ENCODE measurements at places on chromosomes 6 and 20.
A peak's percentile ranks its signal among the peaks of the same experiment; 100 is the strongest.

DNA sequence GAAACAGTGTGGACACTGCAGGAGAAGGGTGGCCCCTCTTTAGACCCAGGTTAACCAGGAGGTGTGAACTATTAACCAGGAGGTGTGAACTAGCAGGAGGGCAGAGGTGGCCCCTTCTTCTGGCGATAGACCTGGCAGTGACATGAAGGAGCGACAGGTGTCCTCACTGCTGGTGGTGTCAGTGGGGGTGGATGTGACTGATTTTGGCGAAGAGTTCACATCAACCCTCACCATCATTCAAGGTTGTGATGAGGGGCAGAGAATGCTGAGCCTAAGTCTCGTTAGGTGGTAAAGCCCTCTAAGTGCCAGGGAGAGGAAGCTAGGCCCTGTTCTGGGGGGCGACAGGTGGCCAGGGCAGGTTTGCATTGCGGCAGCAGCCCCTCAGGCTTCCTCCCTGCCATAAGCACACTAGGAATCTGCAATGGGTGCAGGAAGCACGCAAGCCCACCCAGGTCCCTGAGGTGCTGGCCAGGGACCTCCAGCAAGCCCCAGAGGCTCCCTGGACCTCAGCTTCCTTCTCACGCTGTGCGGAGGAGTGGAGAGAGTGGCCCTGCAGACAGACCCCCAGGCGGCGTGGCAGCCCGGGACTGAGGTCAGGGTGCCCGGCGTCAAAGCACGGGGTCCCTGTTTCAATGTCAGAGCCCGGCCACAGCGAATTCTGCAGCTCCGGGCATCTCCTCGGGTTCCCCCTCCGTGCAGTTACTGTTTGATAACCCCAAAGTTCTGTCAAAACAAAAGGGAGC, 13.7 kb downstream of the NPEPL1 start:
- DNase-seq: peak; percentile 28

GRCh38 chr6:20092071-20092566, 120.2 kb downstream of the MBOAT1 start:
- peak; percentile 36 for DNase-seq

DNA sequence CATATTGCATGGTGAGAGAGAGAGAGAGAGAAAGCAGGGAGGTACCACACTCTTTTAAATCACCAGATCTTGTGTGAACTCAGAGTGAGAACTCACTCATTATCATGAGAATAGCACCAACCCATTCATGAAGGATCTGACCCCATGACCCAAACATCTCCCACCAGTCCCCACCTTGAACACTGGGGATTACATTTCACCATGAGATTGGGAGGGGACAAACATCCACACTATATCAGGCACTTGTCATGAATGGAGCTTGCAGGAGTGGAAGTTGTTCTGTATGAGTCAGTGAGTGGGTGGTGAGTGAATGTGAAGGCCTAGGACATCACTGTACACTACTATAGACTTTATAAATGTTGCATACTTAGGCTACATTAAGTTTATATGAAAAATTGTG, 47.7 kb upstream of the RNF182 start:
- no peak for DNase-seq

GRCh38 chr6:167236239-167236571, 54.9 kb upstream of the UNC93A start:
- no peak for DNase-seq

- DNase-seq: no peak
These were observed 17.6 kb upstream of the ENTPD6 start for GRCh38 chr20:25177890-25178321.

- DNase-seq: peak; percentile 55
These were observed 167.4 kb downstream of the SASH1 start for GRCh38 chr6:148509800-148510581.

DNA sequence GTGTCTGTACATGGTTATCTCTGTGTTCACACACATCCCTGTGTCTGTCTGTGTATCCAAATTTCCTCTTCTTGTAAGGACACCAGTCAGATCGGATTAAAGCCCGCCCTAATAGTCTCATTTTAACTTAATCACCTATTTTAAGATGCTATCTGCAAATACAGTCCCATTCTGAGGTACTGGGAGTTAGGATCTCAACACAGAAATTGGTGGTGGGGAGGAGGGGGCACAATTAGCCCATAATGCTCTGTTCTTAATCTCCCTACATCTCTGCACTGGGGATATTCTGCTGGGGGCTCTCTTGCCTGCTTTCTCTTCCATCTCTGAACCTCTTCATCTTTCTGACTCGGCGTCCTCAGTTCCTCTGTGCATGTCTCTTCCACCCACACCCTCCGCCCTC, 320.7 kb downstream of the CDC5L start:
- DNase-seq: no peak

DNA sequence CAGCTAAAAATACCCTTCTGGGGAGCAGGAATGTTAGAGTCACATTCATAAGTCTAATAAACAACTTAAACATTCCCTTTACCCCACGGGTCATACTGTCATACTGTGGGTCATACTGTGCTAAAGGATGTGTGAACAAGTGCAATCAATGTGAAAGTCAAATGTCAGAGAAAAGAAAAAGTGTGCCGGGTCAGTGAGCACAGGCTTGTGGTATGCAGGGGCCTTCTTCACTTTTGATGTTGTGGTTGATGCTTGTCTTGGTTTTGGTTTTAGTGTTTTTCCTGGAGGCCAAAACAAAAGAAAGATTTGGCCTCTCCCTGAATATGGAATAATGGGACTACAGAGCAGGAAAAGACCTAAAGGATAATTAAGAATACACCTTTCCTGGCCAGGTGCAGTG, 267.9 kb upstream of the PLN start:
- DNase-seq: no peak

DNA sequence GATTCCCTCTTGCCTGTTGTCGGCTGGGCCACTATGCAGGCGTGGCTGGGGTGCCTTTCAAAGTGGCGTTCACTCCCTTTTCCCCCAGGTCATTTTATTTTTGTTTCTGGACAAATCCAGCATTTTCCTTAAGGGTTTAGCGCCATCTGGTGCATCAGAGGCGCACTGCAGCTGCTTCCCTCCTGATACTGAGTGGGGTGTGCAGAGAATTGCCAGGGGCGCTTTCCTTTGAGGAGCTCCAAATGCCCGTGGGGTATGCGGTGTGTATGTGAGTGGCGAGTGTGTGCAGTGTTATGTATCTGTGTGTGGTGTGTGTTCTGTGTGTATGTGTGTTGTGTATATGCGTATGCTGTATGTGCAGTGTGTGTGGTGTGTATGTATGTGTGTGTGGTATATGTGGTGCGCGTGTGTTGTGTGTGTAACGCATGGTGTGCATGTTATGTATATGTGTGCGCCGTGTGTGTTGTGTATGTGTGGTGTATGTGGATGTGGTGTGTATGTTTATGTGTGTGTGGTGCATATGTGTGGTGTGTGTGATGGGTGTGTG, 100.1 kb upstream of the AGPAT4 start:
- DNase-seq: peak; percentile 72

DNA sequence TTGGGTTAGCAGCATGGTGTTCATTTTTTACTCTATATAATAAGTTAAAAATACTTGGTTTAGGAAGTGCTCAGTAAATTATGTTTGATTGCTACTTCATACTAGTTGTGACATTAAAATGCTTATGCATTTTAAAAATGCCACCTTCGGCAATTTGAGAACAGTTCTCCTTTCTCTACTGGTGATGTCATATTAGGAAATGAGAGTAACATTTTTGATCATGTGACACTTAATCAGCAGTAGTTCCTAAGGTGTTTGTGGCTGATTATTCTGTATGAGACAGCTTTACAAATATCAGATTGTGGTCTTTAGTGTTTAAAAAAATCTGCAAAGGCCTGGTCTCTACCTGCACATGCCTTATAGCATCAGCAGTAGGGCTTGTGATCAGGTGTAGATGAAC, 4.4 kb downstream of the GZF1 start:
- DNase-seq: no peak

- peak; percentile 47 for DNase-seq
These were observed 212.4 kb upstream of the ARID1B start for GRCh38 chr6:156564807-156565149.

GRCh38 chr6:134934793-134935485, 15.0 kb downstream of the ALDH8A1 start:
- no peak for DNase-seq

GRCh38 chr6:135465903-135466302, 31.6 kb downstream of the AHI1 start:
- no peak for DNase-seq

DNA sequence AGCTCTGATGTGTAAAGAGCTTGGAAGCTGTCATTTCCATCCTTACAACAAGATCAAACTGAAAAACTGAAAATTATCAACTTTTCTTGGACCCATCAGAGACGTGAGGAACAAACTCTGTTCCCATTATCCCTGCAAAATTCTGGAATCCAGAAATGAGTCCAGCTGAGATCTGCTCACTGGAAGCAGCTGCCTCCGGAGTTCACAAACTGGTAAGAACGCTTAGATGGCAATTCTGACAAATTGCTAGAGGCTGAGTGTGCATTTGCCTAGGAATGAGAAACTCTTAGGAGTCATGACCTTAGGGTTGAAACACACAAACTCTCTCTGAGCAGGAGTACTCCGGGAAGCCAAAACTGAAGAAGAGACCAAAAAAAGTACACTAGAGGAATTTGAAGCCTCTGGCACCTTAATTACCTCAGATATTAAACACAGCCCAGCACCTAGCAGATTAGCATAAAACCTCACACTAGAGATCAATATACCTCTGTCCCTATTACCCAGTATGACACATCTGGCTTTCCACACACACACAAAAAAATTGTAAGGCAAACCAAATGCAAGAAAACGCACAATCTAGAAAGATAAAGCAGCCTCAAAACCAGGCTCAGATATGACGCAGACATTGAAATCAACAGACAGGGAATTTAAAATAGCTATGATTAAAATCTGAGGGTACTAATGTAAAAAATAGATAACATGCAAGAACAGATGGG, 233.5 kb upstream of the SGK1 start:
- no peak for DNase-seq

GRCh38 chr6:160337301-160337700, 10.9 kb upstream of the SLC22A3 start:
- no peak for DNase-seq

DNA sequence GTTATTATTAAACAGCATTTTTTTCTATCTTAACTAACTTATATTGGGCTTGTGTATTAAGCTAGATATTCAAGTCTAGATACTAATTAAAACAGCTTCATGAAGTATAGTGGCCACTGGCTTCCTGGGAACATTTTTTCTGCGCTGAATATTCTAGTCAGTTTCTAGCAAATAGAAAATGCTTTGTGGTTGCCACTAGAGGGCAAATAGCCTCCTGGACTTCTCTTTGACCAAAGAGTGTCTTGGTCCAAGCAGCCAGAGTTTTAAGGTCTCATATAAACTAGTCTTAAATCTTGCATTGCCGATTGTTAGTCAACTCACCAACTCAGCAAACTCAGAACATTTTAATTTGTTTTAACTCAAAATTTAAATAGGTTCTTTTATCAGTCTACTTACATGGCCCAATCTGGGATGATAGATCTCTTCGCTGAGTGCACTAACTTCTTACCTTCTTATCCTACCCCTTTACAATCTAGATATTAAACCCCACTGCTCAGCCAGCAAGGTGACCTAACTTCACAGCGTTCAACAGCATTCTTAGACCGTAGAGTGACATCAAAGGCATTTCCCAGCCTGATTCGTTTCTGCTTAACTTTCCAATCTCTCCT, 24.6 kb upstream of the ID4 start:
- no peak for DNase-seq

GRCh38 chr6:42177514-42178364, 4.6 kb downstream of the GUCA1A start:
- no peak for DNase-seq

GRCh38 chr20:44615169-44615791, 32.9 kb downstream of the PKIG start:
- no peak for DNase-seq

Data from D341Med (cell line).